ENCODE measurements at places on chromosomes 7 and 10.

DNA sequence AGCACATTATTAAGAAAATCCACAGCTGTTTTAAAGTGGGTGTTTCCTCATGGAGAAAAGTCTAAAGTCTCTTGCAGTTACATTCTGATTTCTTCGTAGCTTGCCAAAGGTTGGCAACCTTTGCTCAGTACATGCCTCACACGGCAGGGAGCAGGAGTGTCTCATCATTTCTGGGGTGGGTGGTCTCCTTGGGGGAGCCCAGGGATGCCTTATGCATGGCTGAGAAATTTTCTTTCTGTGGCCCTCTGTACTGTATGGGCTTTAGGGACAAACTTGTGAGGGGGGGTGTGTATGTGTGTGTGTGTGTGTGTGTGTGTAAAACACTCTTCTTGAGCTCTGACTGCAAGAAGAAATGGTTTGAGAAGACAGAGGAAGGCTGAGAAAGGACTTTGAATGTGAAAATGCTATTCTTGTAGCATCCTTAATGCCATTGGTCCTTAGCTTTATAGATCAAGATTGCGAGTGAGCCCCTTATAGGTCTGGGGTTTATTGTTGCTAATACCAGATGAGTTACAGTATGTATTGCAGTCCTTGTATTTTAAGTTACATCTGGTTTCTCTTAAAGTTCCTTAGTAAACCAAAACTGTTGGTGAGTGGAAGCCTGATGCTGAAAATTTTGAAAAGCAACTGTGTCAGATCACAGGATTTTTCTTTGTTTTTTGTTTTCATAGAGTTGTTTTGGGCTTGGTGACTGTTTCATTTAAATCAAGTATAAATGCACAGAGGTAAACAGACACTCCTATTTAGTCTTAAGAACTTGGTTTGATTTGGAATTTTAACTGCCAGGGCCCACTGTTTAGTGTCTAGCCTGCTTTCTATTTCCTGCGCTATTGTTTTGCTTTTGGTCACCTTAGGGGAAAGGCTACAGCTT, 242.0 kb downstream of the BICC1 start:
- DNase-seq: no peak

DNA sequence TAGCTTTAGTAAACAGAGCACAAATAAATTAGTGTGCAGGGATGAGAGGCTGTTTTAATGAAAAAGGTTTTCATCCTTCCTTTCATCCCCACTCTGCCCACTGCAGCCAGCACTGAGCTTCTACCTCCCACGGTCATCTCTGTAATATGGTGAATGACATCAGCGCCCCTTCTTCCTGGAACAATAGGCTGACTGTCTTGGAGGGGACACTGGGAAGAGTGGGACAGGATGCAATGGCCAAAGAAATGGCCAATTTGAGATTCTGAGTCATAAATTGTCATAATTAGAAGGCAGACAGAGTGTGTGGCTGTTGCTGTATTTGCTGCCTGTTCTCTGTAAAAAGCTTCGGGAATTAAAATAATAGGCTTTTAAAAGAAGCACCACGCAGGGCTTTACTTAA, 126.7 kb upstream of the CALN1 start:
- DNase-seq: no peak

DNA sequence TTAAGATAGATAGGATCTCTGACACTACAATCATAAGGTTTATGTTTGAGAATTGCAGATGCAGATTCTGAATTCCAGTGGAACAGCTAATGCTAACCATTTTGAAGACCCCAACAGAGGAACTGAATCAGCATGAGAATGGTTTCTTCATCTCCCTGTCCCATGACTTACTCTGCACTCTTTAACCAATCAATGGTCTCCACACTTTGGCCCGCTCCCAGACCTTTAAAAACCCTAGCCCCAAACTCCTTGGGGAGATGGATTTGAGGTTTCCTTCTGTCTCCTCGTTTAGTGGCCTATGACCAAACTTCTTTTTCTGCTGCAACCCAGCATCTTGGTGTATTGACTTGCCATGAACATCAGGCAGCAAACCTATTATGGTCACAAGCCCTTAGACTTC, 804.9 kb downstream of the LRMDA start:
- DNase-seq: no peak

DNA sequence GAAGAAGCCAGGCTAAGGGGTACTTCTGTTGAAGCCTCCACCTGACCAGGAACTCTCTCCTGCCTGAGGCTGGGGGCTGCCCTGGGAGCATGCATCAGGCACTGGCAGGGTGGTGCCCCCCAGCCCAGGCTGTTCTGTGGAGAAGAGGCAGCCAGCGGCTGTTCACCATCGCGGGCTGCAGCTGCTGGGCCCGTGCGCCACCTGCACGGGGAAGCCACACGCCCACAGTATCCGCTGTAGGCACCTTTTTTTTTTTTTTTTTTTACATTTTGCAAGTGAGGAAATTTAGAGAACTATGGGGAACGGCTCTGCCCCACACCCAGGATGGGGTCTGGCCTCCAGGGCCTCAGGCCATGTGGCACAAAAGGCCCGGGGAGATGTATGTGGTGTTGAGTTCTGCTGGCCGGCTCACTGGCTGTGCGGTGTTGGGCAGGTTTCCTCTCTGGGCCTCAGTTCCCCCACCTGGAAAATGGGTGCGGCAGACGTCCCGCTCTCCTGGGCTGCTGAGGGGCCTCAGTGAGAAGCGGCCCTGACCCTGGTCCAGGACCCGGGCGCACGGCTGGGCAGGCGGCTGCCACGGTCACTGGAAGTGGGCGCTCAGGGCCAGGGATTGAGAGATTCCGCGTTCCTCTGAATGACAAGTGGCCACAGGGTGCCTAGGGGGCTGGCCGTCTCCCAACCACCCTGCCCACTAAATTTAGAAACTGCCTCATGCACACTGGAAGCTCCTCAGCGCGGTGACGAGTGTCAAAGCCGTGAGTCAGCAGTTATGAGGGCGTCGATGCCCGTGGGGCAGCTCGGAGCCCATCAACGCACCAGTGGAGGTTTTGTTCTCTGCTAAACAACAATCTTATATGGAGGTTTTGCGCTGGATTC, 8.8 kb upstream of the INTS1 start:
- no peak for DNase-seq

DNA sequence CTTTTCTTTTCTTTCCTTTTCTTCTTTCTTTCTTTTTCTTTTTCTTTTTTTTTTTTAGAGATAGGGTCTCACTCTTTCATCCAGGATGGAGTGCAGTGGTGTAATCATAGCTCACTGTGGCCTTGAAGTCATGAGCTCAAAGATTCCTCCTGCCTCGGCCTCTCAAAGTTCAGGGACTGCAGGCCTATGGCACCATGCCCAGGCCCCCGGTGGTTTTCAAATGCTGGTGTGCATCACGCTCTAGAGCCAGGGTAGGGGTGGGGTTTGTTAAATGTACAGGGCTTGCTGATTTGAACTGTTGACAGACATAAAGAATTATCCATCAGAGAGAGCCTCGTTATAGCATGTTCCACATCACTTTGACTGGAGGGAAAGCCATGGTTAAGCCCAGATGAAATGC, 5.8 kb downstream of the MINDY4 start:
- DNase-seq: no peak

DNA sequence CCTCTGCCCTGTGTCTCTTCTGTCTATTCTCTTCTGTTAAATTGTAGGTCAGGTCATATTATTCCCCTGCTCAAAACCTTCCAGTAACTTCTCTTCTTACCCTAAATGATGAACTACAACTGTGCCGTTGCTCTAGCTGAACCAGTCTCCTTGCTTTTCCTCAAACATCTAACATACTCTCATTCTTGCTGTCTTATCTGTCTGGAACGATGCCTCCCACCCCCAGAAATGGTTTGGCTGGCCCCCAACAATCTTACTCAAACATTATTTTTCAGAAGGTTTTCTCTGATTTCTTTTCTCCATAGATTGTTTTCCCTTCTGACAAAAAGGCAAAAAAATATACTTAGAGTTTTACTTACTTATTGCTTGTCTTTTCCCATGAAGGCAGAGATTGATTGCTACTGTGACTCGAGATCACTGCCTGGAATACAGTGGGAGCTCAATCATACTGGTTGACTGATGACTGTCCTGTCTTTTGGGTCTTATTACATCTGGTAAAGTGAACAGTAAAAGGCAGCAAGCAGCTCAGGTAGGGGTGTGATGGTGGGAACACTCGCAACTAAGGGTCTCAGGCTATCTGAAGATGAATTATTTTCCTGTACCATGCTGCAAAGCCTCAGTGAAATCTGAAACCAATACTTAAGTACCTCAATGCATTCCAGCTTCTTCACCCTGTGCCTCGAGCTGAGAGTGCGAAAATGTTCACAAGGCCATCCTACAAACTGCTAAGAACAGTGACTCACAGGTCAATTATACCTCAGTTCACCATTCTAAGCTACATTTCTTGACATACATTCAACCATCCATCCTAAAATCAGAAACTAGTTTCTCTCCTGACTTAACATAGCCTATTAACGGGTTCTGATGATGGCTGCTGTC, 67.6 kb downstream of the DNMBP start:
- no peak for DNase-seq
